ENCODE measurements at places on chromosomes 16 and 17. TPM values are rescaled to one million over a fixed set of nuclear protein-coding genes. Genes with fewer than 3 reads are reported as not detected.

Gene SHISA9
- total RNA-seq, result 0.11 TPM

Gene ADORA2B
- 4.2 TPM for total RNA-seq

Gene MT4
- total RNA-seq, result not detected

Gene TP53TG3
- total RNA-seq, result not detected

Gene HOXB4
- 6.7 TPM for total RNA-seq

Gene EVI2A
- total RNA-seq, result 8.9 TPM

Gene FOXO3B
- 6.5 TPM for total RNA-seq

DNA sequence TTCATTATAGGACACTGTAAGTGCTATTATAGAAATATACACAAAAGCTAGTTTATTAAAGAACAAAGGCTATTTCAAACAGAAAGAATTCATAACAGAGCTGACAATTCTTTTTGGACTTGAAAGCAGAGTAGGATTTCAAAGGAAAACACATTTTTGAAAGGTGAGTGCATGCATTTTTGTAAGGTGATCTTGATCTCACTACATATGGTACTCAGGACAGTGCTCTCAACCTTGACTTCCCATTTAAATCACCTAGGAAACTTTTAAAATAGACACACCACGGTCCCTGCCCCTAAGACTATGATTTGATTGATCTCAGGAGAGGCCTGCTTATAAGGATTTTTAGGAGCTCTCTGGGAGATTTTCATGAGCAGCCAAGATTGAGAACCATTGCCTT lies 1362.0 kb downstream of the CDH8 start:
- H3K36me3 ChIP-seq, result no peaks in the 10 kb centered on the region
- H3K4me1 ChIP-seq, result no peaks in the 10 kb centered on the region
- no peak overlapping the region for H3K27ac ChIP-seq
- H3K27me3 ChIP-seq, result no peaks in the 10 kb centered on the region
- DNase-seq, result no peak
- no peak overlapping the region for H3K4me3 ChIP-seq

DNA sequence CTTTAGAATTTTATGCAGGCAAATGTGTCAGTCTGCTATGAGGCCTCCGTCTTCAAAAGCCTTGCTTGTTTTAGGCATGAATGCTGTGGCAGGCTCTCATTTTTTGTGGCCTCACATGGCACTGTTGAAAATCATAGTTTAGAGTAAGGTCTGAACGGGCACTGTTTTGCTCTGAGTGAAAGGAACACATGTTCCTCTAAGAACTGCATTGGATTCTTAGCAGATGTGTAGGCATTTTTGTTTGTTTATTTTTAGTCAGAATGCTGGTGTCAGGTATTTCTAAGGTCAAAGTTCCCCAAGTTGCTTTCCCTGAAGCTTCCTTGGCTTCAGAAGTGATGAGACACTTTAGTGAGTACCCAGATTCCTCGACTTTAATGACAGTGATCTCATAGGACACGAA lies 173.7 kb downstream of the HS3ST3B1 start:
- H3K27me3 ChIP-seq, result no peaks in the 10 kb centered on the region
- H3K27ac ChIP-seq, result no peak overlapping the region
- no peaks in the 10 kb centered on the region for H3K4me1 ChIP-seq
- no peak for DNase-seq

DNA sequence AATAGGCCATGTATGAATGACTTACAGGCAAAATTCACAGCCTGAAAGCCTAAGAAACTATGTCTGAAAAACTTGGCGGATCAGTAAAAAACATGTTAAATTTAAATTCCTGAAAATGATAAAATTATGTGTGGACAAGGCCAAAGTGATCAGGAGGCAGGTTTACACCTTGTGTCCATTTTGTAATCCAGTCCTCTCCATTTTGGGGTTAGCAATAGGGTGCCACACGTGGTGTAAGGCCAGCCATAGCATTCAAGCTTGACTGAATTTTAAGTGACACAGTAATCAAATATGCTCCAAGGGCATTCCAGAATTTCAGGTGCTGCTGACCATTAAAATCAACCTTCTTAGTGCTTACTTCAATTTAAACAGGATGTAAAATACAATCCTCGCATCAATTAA lies 2.7 kb downstream of the RNF43 start:
- no peaks in the 10 kb centered on the region for H3K27me3 ChIP-seq
- H3K27ac ChIP-seq, result no peak overlapping the region
- no peaks in the 10 kb centered on the region for H3K36me3 ChIP-seq
- DNase-seq, result peak; percentile 41
- no peak overlapping the region for H3K4me3 ChIP-seq

GRCh38 chr17:19408346-19408710 lies 2.7 kb upstream of the RNF112 start:
- no peaks in the 10 kb centered on the region for H3K27me3 ChIP-seq
- no peaks in the 10 kb centered on the region for H3K36me3 ChIP-seq
- no peak overlapping the region for H3K4me3 ChIP-seq
- no peaks in the 10 kb centered on the region for H3K4me1 ChIP-seq
- H3K27ac ChIP-seq, result no peak overlapping the region
- no peak for DNase-seq

DNA sequence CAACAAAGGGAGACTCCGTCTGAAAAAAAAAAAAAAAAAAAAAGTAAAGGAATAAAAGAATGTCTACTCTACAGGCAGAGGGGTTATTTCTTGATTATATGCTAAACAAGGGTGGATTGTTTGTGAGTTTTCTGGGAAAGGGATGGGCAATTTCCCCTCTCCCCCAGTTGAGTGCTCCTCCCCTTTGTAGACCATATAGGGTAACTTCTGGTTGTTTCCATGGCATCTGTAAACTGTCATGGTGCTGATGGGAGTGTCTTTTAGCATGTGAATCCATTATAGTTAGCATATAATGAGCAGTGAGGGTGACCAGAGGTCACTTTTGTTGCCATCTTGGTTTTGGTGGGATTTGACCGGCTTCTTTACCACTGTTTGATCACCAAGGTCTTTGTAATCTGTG lies 4.2 kb upstream of the NME1 start:
- H3K4me3 ChIP-seq, result no peak overlapping the region
- no peak for DNase-seq
- H3K4me1 ChIP-seq, result peaks cover 2% of the 10 kb centered on the region
- no peaks in the 10 kb centered on the region for H3K27me3 ChIP-seq
- H3K36me3 ChIP-seq, result no peaks in the 10 kb centered on the region

DNA sequence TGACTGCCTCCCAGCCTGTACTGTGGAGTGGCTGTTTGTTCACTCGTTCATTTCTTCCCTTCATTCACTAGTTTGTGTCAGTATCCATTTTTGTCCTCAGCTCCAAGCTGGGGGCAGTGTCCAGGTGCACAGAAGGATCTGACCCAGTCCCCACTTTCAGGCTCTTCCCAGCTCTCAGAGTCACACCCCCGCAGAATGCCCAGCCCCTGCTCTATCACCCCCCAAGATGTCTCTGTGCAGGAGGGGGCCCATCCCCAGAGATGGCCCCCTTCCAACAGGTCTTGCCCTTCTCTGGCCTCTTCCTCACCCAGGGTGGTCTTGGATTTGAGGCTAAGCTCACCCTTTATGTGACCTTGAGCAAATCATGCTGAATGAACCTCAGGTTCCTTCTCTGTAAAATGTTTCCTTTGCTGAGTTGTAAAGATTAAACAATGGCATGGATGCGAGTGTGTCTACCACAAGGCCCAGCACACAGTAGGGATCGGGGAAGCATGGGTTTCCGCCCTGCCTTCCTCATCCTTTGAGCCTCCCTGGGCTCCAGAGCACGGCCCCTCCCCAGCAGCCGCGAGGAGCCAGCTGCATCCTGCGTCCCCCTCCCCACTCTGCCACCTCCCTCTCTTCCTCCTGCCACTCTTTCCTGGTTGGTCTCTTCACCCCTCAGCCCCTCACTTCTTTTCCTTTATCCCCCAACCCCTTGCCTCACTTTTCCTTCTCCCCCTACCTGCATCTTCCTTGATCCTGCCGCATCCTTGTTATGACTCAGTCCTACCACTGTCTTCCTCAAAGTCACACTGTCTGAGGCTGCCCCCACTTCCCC lies 2.8 kb downstream of the FBXL19 start:
- H3K4me1 ChIP-seq, result peaks cover 7% of the 10 kb centered on the region
- no peak for DNase-seq
- no peak overlapping the region for H3K27ac ChIP-seq
- H3K36me3 ChIP-seq, result peaks cover 25% of the 10 kb centered on the region
- H3K4me3 ChIP-seq, result no peak overlapping the region

- H3K4me1 ChIP-seq, result no peaks in the 10 kb centered on the region
- no peaks in the 10 kb centered on the region for H3K36me3 ChIP-seq
- DNase-seq, result no peak
- no peak overlapping the region for H3K4me3 ChIP-seq
Observed at GRCh38 chr17:58184308-58184985, 8.1 kb upstream of the EPX start.

DNA sequence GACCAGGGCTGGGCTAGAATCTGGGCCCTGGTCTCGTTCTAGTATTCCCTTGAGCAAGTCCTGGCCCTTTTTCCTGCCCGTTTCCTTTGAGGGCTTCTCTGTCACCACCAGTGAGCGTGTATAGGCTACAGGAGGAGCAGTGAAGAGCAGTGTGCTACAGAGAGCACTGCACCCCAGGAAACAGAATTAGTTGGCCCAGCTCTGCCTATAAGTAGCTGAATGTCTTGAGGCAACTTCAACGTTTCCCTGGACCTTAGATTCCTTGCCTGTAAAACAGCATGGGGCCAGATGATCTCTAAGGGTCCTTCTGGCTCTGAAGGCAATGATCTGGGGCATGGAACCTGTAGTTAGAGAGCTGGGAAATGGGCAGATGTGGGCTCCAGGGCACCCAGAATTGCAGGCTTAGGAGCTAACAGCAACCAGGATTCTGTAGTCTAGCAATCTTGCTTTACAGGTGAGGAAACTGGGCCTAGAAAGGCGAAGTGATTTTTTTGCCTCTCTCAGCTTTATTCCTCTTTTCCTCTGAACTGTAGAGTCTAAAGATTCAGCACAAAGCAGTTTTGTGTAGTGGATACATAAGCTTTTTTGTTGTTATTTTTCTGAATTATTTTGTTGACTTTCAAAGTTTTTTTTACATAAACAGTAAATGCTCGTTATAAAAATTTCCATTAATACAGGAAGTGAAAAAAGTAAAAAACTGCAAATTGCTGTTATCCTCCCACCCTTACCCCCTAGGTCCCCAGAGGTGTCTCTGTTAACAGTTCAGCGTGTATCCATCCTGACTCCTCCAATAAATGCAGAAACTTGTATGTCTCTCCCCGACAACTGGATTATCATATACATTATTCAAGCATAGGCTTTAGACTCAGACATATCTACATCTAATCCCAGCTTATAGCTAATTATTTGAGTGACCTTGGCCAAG lies 1.7 kb upstream of the MYL4 start:
- no peaks in the 10 kb centered on the region for H3K36me3 ChIP-seq
- no peak overlapping the region for H3K27ac ChIP-seq
- DNase-seq, result no peak
- H3K27me3 ChIP-seq, result no peaks in the 10 kb centered on the region
- peaks cover 9% of the 10 kb centered on the region for H3K4me1 ChIP-seq

DNA sequence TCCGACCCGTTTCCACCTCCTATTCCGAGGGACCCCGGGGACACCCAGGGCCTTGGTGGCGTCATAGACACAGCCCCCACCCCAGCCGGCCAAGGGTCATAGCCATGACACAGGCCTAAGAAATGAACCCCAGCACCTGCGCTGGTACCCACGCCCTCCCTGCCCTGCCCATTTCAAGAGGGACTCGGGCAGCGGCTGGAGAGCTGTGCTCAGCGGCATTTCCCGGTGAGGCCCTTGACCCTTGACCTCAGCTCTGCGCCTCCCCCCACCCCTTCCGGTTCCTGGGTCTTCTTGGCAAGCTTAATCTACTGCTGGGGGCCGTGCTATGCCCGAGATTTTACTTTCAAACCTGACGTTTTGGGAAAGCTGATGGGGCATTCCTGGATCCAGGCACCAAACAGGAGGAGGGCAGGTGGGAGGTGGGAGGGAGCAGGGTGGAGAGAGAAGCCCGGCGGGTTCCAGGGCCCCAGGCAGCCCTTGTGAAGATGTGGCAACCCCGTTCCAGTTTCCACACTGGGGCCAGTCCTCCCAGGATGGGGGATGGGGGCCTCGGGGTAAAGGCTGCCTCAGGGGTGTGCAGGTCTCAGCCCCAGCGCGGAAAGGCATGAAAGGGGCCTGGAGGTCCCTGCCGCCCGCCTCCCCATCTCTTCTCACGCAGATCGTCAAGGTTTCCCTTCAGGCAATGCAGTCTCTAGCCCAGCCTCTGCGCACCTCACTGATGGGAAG lies at the start of gene SLC22A31:
SLC22A31 (minus strand) TSS at position 414 of the 726 bp plus-strand sequence; CDS start at position 378, 36 bp downstream.
- peaks cover 35% of the 10 kb centered on the region for H3K27me3 ChIP-seq
- H3K27ac ChIP-seq, result peak within 1 kb of the TSS; percentile 85
- DNase-seq, result no peak
- no peaks in the 10 kb centered on the region for H3K4me1 ChIP-seq
- peak within 1 kb of the TSS; percentile 55 for H3K4me3 ChIP-seq

Measured in lung (tissue), 17 donors.